NCI-H82 (cell line): ENCODE measurements at places on chromosomes 16 and 17.

DNA sequence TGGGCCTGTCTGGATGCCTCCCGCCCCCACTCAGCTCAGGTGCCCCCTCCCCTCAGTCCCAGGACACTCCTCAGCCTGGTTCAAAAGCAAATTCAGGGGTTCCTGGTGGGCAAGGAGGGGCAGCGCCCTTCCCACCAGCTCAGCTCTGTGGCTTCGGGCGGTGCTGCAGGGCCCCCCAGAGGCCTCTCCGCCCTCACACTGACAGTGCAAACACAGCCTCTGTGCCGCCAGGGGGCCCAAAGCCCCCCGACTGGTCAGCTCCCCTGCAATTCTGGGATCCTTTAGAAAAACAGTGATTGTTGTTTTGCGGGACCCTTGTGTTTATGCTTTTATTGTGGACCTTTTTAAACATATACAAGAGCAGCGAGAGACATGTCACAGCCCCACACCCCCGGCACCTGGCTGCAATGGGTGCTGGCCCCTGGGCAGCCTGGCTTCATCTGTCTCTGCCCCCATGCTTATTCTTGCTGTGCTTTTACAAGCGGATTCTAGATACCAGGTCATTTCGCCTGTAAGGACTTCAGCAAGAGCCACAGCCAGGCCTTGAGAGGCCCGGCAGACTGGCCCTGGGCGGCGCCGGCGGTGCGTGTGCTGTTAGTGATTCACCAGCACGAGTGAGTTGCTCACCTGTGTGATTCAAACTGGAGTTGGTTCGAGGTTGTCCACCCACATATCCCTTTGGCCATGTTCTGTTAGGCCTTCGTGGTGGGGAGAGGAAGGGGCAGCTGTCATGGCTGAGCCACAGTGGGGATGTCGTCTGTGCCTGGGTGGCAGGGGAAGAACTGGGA is 21.2 kb downstream of the ZNF469 start:
- no peak for DNase-seq

GRCh38 chr17:49815761-49816281 is 27.3 kb downstream of the KAT7 start:
- DNase-seq = no peak

GRCh38 chr16:76176153-76176552 is 101.0 kb upstream of the CNTNAP4 start:
- no peak for DNase-seq

DNA sequence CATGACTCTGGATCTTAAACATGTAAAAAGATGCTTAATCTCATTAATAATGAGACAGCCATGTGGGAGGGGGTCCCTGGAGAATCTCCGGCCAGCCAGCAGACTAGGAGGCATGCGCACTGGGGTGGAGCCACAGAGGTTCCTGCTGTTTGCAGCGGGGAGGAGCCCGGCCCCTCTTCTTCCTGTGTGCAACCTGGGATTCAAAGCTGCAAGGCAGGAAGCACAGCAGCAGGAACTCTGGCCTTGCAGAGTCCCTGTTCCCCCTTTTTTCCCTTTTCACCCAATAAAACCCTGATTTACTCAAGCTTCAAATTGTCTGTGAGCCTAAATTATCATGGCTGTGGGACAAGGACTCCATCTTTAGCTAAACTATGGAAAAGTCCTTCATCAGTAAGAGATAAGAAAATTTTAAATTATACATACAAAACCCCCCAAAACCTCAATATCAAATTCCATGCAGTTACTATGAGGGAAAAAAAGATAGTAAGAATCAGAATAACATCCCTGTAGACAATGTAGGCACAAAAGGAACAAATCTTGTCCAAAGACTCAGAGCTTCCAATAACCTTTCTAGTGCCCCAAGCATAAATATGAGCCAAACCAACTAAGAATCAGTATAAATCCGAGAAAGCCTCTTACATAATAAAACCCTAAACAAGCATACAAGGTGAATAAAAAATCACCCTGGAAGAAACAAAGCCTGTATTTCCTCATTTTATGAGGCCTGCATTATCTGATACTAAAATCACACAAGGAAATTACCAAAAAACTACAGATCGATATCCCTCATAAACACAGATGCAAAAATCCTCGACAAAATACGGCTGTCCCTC is 12.1 kb downstream of the CFDP1 start:
- DNase-seq = peak; percentile 95

- DNase-seq = peak; percentile 85
Observed at GRCh38 chr17:2053380-2054261, 1.3 kb upstream of the HIC1 start.

- no peak for DNase-seq
Observed at GRCh38 chr16:72598696-72599095, 426.7 kb upstream of the PMFBP1 start.

DNA sequence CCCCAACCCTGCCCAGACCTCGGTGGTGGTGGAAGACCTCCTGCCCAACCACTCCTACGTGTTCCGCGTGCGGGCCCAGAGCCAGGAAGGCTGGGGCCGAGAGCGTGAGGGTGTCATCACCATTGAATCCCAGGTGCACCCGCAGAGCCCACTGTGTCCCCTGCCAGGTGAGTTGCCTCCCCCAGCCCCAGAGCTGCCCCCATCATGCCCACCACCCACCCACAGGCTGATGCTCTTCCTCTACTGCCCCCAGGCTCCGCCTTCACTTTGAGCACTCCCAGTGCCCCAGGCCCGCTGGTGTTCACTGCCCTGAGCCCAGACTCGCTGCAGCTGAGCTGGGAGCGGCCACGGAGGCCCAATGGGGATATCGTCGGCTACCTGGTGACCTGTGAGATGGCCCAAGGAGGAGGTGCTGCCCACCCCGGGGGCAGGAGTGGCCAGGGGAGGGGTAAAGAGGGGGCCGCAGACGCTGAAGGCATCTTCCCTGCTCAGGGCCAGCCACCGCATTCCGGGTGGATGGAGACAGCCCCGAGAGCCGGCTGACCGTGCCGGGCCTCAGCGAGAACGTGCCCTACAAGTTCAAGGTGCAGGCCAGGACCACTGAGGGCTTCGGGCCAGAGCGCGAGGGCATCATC is 8.4 kb downstream of the GALK1 start:
- no peak for DNase-seq

- DNase-seq = peak; percentile 89
Observed at GRCh38 chr16:22321340-22322001, 24.3 kb downstream of the POLR3E start.
